ENCODE measurements at places on chromosomes 2 and 18.

GRCh38 chr2:123080331-123080730 lies 944.8 kb upstream of the CNTNAP5 start:
- no peak for DNase-seq

DNA sequence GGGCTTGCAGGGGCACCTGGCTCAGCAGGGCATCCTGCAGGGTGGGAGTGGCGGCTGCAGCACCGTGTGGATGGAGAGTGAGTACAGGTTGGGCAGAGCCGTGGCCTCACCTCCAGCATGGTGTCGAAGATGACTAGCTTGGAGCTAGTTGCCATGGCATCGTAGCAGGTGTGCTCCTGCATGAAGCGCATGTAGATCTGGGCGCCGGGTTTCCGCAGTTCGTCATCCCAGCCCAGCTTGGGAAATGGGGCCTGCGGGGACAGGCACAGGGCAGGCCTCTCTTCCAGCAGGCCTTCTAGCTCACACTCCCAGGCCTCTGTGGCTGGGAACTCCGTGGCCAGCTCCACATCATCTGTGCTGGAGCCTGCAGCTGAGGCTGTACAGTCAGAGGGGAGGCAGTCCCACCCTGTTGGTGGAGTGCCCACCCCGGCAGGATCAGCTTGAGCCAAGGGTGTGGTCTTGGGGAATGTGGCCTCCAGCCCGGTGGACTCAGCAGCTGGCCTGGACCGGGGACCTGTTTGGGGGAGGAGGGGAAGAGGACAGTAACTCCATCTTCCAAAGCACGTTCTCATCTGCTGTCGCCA lies 1.6 kb downstream of the PRKAG3 start:
- DNase-seq, result no peak

GRCh38 chr2:39107156-39107555 lies 13.7 kb downstream of the SOS1 start:
- DNase-seq, result peak; percentile 55

DNA sequence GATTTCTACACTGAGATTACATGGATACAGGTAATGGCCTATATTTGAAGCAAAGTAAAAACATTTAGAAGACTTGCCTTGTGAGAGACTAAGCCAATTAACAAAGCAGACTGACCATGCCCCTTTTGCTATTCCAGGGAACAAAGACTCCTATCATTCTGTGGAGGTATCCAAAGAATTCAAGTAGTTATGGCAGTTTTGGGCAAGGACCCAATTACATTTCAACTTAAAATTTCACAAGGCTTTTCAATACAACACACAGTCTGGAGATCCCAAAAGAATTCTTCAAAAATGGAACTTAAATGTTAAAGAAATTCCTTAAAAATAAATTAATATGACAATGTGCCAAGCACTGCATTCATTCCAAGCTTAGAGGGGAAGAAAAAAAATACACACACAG lies 109.2 kb upstream of the CHRNA1 start:
- DNase-seq, result peak; percentile 16

GRCh38 chr2:237961637-237962036 lies 5.2 kb upstream of the UBE2F start:
- no peak for DNase-seq

GRCh38 chr2:118176601-118177000 lies 88.3 kb downstream of the INSIG2 start:
- no peak for DNase-seq

DNA sequence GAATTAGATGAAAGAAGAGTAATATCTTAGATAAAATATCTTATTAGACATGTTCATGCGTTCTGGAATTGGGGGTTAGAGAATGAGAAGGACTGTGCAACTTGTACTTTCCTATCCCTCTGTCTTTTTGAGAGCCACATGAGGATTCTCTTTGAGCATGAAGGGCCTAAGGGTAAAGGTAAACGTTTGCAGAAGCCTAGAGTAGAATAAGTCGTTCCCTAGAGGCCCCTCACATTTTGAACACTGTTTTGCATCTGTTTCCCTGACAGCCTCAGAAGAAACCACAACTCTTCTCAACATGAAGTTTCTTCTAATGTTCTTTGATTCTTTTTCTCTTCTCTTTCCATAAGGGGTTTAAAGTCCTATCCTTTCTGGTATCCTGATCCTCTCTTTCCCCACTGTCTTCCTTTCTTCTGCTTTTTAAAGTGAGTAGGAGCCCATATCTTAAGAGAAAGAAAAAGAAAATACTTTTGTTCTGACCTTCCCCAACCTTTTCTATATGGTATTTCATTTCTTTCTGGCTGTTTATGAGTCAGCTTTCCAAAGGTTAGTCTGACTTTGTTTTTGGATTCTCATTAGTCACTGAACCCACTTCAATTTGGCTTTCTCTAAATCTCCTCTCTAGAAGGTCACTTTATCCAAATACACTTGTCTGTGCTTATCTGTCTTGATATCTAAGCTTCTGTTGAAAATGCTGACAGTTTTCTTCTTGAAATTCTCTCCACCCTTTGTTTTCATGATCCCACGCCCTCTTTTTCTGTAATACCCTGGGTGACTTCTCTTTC lies 34.8 kb downstream of the PPP1R1C start:
- DNase-seq, result no peak

DNA sequence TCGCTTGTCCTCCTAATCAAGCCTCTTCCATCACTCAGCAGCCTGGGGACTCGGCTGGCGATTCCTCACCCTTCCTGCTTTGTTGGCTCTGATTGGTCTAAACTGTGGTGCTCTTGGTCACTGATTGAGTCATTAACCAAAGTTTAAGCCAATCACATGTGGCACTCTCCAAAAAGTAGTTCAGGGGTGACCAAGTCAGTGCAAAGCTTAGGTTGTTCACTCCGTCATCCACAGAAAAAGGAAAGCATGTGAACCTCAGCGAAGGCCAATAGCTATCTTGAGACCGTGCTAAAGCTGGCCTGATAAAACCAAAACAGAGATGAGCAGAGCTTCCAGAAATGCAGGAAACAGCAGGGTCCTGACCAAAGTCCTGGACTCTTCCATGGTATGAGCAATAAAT lies 4.9 kb downstream of the ALPK2 start:
- no peak for DNase-seq

GRCh38 chr18:75297731-75298130 lies 87.1 kb downstream of the TSHZ1 start:
- no peak for DNase-seq

DNA sequence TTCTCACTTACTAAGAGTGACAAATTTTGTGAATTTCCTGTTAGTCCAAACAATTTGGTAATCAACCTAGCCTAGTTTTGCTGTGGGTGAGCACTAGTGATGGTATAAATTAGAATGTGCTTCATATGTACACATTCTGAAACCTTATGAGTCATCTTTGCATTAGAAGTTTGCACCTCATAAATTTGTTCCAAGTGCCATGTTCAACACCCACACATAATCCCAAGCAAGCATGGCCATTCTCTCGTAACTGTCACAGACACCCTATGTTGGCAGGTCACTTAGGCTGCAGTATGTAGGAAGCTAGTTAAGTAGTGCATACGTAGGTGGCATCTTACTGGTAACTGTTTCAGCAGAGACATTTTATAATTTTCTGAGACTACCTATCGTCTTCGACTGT lies 46.9 kb downstream of the NAB1 start:
- DNase-seq, result no peak

- DNase-seq, result no peak
Observed at GRCh38 chr2:52077159-52077558, 1045.2 kb upstream of the NRXN1 start.

DNA sequence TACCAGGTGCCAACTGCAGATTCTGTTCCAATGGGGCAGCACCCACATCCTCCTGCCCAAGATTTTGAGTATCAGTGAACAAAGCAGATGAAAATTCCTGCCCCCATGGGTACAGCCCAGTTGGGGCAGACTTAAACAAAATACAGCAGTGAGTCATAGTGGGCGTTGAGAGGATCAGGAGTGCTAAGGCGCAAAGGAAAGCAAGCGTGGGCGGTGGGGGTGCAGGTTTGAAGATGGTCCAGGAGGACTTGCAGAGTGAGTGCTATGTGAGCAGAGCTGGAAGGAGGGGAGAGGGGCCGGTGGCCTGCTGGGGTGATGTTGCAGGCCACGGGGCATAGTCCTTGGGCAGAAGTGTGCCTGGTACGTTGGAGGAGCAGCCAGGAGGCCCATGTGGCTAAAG lies 24.7 kb downstream of the STEAP3 start:
- DNase-seq, result no peak

GRCh38 chr18:9614401-9615279 lies at the start of gene PPP4R1:
Gene PPP4R1, minus strand, starts transcription at chr18:9614559. Its CDS starts 75 bp downstream, at chr18:9614484.
- DNase-seq, result peak; percentile 92

- no peak for DNase-seq
Observed at GRCh38 chr2:145108361-145108778, 588.5 kb upstream of the ZEB2 start.
